ENCODE measurements at places on chromosomes 3 and 15. TPM values are rescaled to one million over a fixed set of nuclear protein-coding genes. Genes with fewer than 3 reads are reported as not detected.

- no peak for DNase-seq
Measured at GRCh38 chr3:169891886-169892285, 19.5 kb upstream of the SAMD7 start.

GRCh38 chr15:69679623-69680228 is 227.1 kb downstream of the RPLP1 start:
- peak; percentile 67 for DNase-seq

GRCh38 chr3:40504636-40505430 is 1.0 kb upstream of the ZNF620 start:
- DNase-seq = no peak

- no peak for DNase-seq
Measured at GRCh38 chr3:63304421-63304820, 26.3 kb downstream of the SYNPR start.

GRCh38 chr3:146072824-146073223 is 88.2 kb downstream of the PLOD2 start:
- DNase-seq = no peak

DNA sequence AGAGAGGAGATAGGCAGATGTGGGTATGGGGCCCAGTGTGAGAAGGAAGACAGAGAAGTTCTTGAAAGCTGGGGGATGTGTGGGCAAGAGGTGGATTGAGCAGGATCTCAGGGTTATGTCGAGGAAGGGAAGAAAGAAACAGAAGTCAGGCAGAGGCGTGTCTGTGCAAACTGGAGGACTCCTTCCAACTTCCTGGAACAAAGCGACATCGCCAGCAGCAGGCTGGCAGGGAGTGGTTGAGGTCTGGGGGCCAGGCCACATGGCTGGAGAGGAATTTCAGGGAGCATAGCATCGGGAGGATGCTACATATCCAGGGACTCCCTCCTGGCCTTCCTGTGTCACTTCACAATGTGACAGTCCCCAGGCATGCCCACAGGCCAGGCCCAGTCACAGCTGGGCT is 42.9 kb upstream of the MYZAP start:
- DNase-seq = no peak

- DNase-seq = peak; percentile 69
Measured at GRCh38 chr3:128426128-128426921, 40.4 kb downstream of the DNAJB8 start.

DNA sequence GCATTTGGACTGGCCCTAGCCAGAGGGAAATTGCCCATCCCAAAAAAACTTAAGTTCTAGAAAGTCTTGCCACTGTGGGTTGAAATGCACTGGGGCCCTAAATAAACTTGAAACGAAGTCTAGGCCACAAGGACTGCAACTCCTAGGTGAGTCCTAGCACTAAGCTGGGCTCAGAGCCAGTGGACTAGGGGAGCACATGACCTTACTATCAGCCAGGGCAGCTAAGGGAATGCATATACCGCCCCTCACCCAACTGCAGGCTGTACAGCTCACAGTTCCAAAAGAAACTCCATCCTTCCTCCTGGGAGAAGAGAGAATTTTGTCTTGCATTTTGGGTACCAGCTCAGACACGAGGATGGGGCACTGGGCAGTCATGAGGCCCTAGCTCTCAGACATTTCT is 23.6 kb upstream of the TEX55 start:
- DNase-seq = no peak

DNA sequence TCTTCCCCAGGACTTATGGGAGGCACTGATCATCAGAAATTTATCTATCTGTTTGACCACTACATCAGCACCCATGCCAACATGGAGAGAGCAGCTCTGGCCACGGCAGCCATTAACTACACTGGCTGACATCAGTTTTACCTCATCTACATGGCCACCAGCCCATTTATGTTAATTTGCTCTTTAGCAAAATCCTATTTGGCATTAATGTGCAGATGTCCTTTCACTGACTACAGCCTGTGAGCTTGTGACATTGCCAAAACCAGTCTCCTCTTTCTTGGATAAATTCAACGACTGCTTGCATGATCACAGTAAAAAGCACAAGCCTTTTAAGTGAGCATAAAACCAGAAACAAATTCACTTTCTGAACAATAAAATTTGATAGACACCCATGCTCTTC is 47.5 kb downstream of the NR1I2 start:
- DNase-seq = no peak

- DNase-seq = no peak
Measured at GRCh38 chr3:151391720-151392119, 7.2 kb upstream of the P2RY12 start.

The DUOXA2 gene
- total RNA-seq = 1.6 TPM

The CD80 gene
- total RNA-seq = 1.7 TPM

The MST1R gene
- 2.6 TPM for total RNA-seq

The FAM174B gene
- 0.62 TPM for total RNA-seq

The SLC12A8 gene
- total RNA-seq = 2.7 TPM

The GOLGA8T gene
- total RNA-seq = 2.3 TPM
